ENCODE measurements at places on chromosomes 7 and 10.

GRCh38 chr10:58721601-58722281 lies 209.1 kb downstream of the BICC1 start:
- no peak for DNase-seq

GRCh38 chr10:42997849-42998165 lies 79.1 kb upstream of the RET start:
- DNase-seq, result no peak

DNA sequence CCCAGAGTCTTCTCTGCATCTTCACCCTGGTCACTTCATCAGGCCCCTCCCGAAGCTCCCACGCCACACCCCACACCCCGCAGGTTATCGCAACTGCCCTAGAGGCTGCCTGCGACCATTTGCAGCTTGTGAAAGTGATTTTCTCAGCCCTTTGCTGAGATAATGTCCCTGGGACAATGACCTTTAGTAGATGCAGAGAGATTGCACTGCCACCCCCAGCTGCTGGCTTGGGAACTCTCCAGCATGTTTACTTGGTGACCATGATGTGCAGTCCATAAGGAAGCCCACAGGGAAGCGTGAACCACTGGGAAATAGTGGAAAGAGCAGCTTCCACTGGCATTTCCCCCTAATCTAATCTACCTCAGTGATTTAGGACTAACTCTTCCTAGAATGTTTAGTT lies 97.3 kb downstream of the WNT2 start:
- no peak for DNase-seq

DNA sequence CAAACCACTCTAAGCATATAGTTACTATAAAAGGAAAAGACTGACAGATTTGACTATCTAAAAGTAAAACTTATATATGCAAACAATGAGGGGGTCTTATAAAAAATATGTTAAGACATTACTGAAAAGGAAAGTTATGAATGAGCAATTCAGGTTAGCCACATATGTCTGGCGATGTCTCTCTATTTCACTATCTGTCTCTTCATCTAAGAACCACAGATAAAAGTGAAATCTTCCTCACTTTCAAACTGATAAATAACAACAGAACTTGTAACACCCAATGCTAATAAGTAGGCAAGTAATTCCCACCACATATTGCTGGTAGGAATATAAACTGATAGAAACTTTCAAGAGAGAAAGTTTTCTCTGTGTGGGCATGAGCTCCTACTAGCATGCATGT lies 138.2 kb downstream of the CHCHD3 start:
- DNase-seq, result no peak

GRCh38 chr10:69453795-69454194 lies 2.5 kb downstream of the TSPAN15 start:
- DNase-seq, result no peak

- DNase-seq, result peak; percentile 92
These were observed 29.1 kb downstream of the CCDC6 start for GRCh38 chr10:59877191-59877671.

GRCh38 chr10:100761191-100761590 lies 15.8 kb downstream of the PAX2 start:
- DNase-seq, result no peak

DNA sequence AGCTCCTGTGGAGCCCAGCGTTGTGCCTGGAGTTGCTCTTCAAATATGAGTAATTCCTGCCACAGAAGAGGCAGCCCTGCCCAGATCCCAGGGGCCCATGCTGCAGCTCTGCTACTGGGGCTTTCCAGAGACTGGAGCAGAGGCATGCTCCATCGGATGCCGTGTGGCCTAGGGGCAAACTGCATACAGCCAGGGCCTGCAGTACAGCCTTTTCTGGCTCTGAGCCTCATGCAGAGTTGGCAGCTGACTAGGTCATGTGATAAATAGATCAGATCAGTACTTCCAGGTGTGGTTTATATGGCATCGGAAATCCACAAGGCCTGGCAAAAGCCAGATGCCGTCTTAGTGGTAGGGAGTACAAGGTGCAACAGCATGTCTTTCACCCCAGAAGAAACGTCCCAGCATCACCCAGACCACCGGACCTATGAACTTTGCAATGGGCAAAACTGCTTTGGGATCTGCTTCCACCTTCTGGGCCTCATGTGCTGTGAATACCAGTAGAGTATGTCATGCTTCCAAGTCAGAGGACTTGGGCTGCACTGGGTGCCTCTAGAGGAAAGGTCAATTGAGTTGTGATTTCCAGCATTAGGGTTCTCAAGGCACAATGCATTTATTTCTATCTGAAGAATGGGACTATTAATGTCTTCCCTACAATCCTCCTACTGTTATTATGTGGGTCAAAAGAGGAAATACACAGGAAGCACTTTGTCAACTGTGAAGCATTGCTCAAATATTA lies 250.7 kb upstream of the ZNF32 start:
- no peak for DNase-seq

- DNase-seq, result no peak
These were observed 44.2 kb upstream of the PCBD1 start for GRCh38 chr10:70932392-70933196.

GRCh38 chr7:93558705-93559614 lies 15.6 kb downstream of the CALCR start:
- DNase-seq, result peak; percentile 47

DNA sequence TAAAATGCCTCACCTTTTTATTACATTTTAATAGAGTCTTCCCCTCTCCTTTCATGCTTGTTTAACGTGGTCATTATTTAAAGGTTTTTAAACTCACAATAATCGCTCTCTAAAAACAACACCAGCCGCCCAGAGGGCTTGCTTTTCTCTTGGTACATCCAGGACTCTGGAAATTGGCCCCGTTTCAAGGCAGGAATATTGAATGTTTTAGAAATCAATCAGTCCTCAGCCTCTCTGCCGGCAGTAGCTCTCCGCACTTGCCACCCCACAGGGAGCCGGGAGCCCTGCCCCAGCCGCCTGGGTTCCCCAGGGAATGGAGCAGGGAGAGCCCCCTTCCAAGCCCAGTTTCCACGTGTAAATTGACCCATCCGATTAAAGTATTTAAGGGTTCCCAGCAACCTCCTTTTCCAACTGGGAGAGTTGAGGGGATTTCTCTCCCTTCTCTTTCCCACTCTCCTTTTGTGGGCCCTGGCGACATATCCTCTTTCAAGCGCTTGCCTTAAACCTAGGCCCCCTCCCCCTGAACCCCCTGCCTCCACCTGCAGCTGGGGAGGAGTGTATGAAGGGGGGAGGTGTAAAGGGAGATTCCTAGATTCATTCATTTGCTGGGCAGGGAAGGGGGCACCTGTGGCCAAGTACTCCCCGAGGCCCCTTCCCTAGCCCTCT lies 1.9 kb downstream of the FGF8 start:
- DNase-seq, result no peak

DNA sequence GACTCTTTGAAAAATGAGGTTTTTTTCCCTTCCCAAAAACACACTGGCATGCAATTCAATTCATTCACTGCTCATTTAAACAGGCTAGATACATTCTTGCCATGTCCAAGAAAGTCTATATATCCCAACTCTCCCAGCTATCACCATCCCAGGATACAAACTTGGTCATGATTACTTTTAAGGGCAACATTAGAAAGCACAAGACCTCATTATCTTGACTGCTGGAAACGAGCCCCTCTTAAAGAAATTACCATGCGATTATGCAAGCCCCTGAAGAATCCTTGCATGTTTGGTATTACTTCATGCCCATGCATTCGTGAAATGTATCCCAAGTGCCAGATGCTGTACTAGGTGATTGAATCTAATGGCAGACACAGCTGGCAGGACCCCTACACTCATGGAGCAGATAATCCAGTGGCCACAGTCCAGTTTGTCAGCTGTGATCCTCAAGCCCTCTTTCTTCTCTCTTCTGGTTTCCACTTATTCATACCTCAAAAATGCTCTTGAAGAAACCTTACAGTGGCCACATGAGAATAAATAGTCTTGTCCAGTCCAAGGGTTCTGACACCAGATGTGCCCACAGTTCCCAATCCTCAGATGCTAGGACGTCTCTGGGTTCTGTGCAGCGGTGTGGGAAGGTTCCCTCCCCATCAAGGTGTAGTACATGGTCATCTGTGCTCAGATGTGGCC lies 103.7 kb upstream of the HABP2 start:
- DNase-seq, result no peak

DNA sequence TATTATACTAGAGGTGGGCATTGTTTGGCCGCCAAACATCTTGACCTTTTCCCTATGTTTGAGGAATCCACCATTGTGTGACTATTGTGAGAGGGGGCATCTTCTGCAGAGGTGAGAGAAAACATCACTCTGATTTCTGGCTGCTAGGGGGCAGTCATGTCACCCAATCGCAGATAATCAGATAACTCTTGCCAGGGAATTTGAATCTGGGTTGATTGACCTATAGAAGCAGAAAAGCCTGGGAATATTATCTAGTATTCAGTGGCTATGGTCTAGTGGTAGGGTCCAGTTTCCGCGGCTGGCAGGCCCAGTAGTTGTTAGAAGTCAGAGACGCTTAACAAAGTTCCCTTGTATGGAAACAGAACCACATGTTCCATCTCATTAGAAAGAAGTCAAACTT lies 808.5 kb downstream of the PHTF2 start:
- DNase-seq, result peak; percentile 22

GRCh38 chr7:43791-44540 lies 148.4 kb upstream of the FAM20C start:
- no peak for DNase-seq

DNA sequence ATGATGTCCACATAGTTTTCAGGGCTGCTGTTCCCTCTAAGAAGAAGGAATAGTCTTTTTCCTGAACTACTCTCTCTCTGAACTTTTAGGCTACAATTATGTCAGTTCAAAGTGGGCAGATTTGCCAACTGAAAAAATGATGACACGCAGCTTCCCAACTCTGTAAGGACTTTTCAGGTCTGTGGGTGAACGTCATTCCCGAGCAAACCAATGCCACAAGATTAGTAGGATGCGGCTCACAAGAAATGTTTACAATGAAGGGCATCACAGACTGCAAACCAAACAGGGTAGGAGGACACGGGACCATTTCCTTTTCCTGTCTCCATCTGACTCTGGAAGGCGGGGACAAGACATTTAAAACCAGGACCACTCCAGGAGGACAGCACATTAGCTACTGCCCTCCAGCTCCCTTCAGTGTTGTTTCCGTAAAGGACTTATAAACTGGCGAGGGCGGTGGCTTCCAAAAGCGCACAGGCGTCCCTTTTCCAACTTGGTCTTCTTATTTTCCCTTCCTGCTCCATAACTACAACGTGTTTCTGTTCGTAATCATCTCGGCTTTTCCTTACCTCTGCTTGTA lies 539 bp upstream of the MKLN1 start:
- DNase-seq, result peak; percentile 66

DNA sequence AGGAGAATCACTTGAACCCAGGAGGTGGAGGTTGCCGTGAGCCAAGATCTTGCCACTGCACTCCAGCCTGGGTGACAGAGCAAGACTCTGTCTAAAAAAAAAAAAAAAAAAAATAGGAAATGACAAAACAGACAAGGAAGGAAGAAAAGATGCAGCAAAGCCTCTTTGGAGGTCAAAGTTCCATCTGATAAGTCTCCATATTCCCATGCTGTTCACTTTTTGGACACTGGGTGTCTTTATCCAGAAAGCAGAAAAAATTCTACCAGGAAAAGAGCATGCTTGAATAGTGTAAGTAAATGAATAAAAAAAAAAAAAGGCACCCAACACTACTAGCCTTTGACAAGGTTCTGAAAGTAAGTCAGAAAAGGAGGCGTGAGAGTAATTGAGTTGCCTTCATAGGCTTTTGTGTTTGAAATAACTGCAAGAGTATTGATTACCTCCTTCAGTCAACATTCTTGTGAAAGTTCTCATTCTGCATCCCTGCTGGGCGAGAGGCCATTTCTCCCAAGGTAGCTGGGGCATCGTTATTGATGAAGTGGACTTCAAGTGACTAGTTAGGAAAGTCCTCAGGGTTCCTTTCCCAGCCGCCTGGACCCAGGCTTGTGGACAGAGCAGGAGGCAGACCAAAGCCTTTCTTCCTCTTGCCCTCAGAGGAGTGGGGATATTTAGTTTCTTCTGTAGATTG lies 133.3 kb upstream of the KIF5B start:
- DNase-seq, result peak; percentile 31

DNA sequence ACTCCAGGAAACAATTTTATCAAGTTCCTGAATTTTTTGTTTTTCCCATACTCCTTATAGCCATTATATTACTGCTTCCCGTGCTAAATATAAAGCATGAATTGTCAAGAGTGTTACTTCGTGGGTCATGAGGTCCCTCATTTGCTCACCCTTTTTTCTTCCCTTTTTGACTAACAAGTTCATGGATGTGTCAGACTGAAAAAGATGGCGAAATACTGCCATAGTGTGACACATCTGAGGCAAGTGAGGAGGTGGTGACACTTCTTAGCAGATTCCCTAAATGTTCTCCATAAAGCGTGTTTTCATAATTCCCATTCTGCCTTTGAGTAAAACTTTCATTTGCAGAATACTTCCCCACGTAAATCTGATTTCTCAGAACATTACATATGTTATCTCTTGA lies 269.6 kb upstream of the FZD1 start:
- DNase-seq, result no peak

GRCh38 chr10:4243651-4244050 lies 458.6 kb upstream of the KLF6 start:
- DNase-seq, result peak; percentile 99

DNA sequence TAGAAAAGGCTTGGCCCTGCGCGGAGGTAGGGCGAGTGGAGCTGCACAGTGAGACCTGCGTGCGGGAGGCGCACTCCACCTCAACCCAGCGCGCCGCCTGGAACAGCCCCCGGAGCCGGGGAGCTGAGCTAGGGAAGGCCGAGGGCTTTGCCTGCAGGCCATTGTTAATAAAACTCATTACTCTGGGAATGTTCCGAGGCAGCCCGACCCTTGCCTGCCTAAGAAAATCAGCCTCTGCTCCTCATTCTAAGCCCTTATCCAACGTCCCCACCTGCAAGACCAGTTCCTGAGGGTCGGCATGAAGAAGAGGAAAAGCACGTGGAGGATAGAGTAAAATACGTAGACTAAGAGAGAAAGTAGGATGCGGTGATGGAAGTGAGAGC lies 55.3 kb downstream of the C7orf25 start:
- DNase-seq, result no peak

DNA sequence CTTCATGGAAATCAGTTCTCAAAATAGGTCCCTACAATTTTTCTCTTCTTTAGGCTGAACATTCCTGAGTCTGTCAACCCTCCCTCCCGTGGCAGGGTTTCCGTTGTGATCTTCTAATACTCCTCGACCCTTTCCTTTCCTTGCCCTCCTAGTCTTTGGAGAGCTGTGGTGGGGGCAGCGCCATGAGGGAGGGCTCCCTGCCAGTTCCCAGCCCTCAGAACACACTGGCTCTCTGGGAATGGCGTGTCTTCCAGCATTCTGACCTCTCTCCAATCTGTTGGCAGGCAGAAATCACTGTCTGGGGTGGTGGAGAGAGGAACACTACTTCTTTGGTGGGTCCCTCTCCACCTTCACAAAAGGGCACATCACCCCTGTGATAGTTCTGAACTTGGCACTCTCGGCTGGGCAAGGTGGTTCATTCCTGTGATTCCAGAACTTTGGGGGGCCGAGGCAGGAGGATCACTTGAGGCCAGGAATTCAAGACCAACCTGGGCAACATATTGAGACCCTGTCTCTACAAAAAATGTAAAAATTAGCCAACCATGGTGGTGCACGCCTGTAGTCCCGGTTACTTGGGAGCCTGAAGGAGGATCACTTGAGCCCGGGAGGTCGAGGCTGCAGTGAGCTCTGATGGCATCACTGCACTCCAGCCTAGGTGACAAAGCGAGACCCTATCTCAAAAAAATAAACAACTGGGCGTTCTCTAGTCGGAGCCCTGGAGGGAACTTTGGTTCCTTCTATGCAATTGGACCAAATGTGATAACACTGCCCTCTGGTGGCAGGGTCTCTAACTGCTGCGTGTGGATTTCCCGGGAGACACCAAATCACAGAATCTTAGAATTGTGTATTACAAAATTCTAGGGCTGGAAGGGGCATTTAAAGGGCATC lies 13.1 kb upstream of the ARPC1A start:
- DNase-seq, result peak; percentile 39

All from iris pigment epithelial cell (primary cell).